Cardiac muscle cell (in vitro differentiated cells and primary cell): ENCODE measurements at places on chromosomes 3 and 15.

DNA sequence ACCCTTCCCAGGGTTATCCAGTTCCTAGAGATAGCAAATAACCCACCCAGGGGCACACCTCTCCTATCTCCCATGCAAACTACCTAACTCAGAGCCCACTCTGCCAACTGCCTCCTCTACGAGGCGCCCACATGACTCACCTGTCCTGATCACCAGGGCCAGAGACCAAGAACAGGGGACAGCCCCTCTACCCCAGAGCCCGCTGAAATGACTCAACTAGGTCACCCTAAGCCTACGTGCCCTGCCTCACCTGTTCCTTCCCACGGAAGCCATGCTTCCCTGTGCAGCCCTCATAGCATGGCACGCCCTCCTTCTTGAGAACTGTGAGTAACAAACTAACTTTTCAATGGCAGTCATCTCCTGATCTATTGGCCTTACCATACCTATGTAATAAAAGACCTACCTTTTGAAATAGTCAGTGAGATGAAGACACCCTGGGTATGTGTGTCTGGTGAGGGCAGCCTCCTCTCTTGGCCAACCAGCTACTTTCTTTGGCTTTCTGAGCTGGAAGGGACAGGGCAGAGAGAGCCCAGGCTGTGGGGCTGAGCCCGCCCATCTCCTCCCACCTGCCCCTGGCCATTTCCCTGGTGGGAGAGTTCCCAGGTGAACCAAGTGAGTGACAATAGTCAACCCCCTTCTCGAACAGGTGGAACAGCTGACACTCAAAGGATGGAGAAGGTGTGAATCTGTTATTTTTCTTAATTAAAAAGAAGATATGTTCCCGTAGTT lies 25.5 kb upstream of the PRR23E start:
- H3K27me3 ChIP-seq: peaks cover 6% of the 10 kb centered on the region
- H3K4me3 ChIP-seq: no peak overlapping the region
- H3K27ac ChIP-seq: no peak overlapping the region
- H3K36me3 ChIP-seq: no peaks in the 10 kb centered on the region
- peaks cover 8% of the 10 kb centered on the region for H3K4me1 ChIP-seq

DNA sequence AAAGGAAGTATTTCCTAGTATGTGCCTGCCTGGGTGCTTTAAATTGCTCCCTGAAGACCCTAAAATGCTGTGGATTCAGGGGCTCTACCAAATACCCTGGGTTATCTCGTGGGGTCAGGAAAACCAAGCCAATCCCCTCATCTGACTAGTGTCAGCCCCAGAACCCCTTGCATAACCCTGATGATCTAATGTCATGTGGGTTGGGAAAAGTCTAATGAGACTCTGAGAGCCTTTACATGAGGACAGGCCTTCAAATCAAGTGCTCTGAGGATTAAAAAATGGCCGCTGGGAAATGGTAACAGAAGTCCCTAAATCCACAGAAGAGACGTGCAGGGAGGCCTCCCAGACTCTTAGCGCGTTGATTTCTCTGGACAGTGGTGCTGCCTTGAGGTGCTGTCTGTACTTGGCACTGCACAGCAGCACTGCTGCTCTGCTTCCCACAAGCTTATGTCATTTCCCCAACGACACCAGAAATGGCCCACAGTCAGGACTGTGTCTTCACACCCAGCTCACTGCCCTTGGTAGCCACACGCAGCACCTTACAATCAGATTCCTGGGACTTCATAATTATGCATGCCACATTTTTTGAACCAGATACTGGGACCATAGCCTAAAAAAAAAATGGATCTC lies 16.6 kb downstream of the EIF4E3 start:
- no peaks in the 10 kb centered on the region for H3K27me3 ChIP-seq
- DNase-seq: peak; percentile 17
- H3K27ac ChIP-seq: no peak overlapping the region
- no peak overlapping the region for H3K4me3 ChIP-seq
- H3K4me1 ChIP-seq: no peaks in the 10 kb centered on the region

- no peak overlapping the region for H3K27ac ChIP-seq
- no peaks in the 10 kb centered on the region for H3K4me1 ChIP-seq
- no peak overlapping the region for H3K4me3 ChIP-seq
- DNase-seq: no peak
- H3K27me3 ChIP-seq: no peaks in the 10 kb centered on the region
These were observed 4.6 kb upstream of the HLTF start for GRCh38 chr3:149090907-149091306.

GRCh38 chr3:181899702-181900101 lies 188.0 kb downstream of the SOX2 start:
- no peaks in the 10 kb centered on the region for H3K27me3 ChIP-seq
- no peaks in the 10 kb centered on the region for H3K4me1 ChIP-seq
- no peak overlapping the region for H3K4me3 ChIP-seq
- no peak overlapping the region for H3K27ac ChIP-seq
- H3K36me3 ChIP-seq: no peaks in the 10 kb centered on the region
